ENCODE measurements at places on chromosomes 13 and 19.

- DNase-seq: no peak
These were observed 1351.8 kb upstream of the PCDH20 start for GRCh38 chr13:62767473-62767872.

- no peak for DNase-seq
These were observed 430.0 kb downstream of the DIAPH3 start for GRCh38 chr13:59733744-59734143.

- DNase-seq: no peak
These were observed 3.4 kb downstream of the MBNL2 start for GRCh38 chr13:97225533-97225932.

GRCh38 chr19:49820125-49820524, 2.0 kb downstream of the MED25 start:
- DNase-seq: no peak

- no peak for DNase-seq
These were observed 21.1 kb downstream of the ZNF582 start for GRCh38 chr19:56372281-56372680.

DNA sequence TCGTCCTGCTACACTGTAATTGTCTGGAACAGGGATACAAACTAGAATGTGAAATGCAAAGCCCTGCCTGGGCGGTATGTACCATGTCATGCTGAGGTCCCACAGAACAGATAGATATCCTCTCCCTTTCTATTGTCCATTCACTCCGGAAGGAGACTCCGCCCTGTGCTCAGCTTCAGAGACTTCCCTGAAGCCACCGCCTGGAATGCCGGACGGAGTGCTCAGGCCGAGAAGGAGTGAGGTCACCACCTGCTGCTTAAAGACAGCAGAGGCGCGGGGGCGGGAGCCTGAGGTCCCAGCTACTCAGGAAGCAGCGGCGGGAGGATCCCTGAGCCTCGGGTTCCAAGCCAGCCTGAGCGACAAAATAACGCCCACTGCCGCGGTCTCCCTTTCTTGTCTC, 890 bp upstream of the ZNF611 start:
- no peak for DNase-seq

- DNase-seq: no peak
These were observed 23.8 kb upstream of the KLF12 start for GRCh38 chr13:74158028-74158427.

DNA sequence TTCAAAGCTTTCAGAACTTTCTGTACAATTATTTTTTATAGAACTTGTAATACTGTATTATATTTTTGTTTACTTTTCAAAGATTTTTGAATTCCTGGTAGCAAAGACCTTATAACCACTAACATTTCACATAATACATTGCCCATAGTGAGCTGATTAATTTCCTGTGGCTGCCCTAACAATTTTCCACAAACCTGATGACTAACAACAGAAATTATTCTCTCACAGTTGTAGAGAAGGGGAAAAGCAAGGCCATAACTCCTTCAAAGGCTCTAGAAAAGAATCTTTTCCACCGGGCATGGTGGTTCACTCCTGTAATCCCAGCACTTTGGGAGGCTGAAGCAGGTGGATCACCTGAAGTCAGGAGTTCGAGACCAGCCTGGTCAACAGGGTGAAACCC, 19.1 kb downstream of the KLF12 start:
- DNase-seq: no peak

DNA sequence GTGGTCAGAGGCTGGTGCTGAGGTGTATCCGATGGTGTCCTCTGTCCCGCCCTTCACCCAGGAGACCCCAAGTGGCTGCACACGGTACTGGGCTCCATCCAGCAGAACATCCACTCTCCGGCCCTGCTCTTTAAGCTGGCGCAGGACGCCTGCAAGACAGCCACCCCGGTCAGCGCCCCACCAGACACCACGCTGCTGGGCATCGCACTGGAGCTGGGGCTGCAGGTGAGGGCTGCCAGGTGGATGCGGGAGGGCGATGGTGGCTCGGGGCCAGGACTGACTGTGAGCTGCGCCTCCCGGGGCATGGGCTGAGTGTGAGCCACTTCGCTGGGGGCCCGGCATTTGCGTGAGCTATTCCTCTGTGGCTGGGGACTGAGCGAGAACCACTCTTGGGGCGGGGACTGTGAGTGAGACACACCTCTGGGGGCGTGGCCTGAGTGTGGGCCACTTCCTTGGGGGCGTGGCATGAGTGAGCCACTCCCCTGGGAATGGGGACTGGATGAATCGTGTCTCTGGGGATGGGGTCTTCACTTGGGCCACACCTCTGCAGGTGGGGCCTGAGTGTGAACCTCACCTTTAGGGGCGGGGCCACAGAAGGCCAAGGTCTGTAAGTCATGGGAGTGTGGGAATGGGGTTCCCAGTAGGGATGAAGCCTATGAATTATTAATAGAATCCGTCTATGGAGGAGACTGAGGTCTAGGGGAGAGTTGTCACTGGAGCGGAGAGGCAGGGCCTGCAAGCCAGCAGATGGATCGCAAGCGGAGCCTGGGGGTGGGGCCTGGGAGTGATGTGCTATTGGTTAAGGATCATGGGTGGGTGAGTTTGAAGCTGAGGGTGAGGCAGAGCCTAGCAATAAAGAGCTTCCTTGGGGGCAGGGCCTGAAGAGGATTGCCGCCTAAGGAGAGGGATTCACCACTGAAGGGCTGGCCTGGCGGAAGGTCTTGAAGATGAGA, 30.5 kb downstream of the ZSWIM4 start:
- peak; percentile 83 for DNase-seq

DNA sequence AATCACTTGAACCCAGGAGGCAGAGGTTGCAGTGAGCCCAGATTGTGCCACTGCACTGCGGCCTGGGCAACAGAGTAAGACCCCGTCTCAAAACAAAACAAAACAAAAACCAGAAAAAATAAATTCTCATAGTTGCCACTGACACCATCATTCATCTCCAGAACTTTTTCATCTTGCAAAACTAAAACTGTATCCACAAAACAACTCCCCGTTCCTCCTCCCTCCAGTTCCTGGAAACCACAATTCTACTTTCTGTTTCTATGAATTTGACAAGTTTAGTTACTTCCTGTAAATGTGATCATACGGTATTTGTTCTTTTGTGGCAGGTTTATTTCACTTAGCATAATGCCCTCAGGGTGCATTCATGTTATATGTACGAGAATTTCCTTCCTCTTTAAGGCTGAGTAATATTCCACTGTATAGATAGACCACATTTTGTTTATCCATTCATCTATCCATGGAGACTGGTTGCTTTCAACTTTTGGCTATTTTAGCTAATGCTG, 13.2 kb upstream of the ADGRE5 start:
- DNase-seq: no peak

DNA sequence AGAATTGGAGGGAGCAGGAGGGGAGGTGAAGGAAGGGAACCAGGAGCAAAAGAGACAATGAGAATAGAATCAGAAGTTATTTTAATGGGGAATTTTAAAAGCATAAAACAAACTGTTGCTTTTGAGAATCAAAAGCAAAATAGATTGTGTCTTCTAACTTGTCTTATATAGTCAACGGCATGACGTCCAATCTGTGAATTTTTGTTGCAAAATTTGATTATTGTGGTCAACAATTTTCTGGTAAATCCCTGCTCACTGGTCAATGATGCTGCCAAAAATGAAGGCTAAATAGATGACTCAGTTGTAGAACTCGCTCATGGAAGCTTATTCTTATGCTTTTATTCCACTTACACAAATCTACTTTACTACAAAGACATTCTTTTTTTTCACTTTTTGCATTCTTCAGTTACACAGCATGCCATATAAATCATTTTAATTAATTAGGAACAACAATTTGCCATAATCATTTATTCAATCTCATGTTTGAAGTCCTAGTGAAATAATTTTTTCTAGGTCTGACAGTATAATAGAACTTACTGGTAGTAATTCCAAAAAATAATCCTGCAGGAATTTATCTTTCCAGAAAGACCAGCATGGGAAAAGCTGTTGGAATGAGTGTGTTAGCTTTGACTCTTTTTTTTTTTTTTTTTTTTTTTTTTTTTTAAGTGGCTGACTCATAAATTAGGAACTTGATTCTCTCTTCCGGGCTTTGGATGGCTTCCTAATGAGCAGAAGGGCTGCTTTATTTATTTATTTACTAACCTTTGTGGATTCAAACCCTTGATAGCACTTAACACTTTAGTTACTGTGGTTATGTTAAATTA, 256.9 kb downstream of the SPRY2 start:
- DNase-seq: peak; percentile 39

- DNase-seq: no peak
These were observed 25.5 kb downstream of the DCLK1 start for GRCh38 chr13:36105726-36106125.

- no peak for DNase-seq
These were observed 406.2 kb downstream of the LIG4 start for GRCh38 chr13:107809125-107809524.

GRCh38 chr19:46773018-46773399, 15.4 kb downstream of the SLC1A5 start:
- DNase-seq: no peak

DNA sequence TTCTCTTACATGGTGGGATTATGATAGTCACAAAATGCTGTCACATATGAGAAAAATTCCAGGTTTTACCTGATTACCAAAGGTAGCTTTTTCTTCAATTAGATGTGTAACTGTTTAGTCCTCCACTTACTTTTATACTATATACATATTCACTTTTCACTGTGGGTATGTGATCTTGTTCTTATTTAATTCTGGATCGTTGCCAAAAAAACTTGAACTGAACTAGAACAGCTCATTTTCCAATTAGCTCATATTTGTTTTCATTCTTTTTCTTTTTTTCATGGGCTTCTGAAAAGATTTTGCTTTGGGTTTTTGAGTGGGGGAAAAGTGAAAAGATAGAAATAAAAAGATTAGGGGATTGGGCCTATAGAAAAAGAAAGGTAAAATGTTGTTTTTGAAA, 291.9 kb downstream of the NDFIP2 start:
- DNase-seq: no peak

- DNase-seq: no peak
These were observed 42.9 kb upstream of the RAP2A start for GRCh38 chr13:97390941-97391600.

DNA sequence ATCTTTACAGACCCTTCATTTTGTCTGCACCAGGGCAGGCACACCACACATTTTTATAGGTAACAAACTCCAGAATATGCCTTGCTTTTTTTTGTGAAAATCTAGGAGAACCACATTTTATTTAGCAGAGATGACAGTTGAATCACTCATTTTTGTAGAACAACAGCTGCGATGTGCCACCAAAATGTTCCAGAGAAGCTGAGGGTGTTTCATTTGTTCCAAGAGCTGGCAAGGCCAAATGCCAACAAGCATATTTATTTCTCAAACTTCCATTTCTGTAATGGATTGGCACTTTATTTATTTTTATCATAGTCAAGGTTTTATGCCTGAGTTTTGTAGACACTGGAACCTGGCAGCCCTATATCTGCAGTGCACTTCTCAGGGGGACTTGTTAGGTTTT, 10.4 kb downstream of the OLFM4 start:
- DNase-seq: no peak

DNA sequence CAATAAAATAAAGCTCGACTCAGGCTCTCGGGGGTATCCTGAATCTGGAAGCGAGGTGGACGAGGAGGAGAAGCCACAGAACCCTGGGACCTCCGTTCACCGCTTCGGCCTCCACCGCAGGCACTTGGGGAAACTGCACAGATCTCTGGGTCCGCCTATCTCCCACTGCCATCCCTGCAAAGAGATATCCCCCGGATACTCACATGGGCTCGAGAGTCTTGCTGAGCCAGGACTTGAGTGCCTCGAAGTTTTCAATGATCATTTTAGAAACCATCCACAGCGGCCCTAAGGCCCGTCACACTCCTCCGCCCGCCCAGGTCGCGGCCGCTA, 589 bp downstream of the RBM26 start:
- no peak for DNase-seq

- no peak for DNase-seq
These were observed 469 bp downstream of the ABHD17A start for GRCh38 chr19:1884719-1885334.

GRCh38 chr13:75699062-75699461, 62.9 kb downstream of the LMO7 start:
- DNase-seq: no peak

DNA sequence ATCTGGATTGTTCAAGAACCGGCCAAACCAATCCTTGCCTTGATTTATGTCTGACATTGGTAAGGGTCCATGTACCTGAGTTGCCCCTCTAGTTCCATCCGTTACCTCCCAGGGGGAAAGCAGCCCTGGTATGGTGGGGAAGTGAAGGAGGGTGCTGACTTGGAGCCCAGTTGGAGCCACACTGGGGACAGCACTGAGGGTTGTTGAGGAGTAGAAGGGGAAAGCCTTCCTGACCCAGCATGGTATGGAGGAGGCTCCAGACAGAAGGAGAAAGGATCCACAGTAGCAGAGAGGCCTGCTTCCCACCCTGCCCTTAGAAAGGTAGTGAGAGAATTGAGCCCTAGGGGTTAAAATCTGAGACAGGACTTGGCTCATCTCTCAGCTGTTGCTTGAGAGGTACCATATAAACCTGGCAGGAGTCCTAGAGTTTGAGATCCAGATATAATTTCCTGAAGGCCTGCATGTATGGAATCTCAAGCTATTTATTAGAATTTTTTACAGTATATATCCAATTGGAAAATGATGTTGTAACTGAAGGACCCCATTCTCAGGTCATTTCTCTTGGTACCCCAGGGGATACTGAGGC, 16.7 kb upstream of the FCGBP start:
- DNase-seq: no peak

DNA sequence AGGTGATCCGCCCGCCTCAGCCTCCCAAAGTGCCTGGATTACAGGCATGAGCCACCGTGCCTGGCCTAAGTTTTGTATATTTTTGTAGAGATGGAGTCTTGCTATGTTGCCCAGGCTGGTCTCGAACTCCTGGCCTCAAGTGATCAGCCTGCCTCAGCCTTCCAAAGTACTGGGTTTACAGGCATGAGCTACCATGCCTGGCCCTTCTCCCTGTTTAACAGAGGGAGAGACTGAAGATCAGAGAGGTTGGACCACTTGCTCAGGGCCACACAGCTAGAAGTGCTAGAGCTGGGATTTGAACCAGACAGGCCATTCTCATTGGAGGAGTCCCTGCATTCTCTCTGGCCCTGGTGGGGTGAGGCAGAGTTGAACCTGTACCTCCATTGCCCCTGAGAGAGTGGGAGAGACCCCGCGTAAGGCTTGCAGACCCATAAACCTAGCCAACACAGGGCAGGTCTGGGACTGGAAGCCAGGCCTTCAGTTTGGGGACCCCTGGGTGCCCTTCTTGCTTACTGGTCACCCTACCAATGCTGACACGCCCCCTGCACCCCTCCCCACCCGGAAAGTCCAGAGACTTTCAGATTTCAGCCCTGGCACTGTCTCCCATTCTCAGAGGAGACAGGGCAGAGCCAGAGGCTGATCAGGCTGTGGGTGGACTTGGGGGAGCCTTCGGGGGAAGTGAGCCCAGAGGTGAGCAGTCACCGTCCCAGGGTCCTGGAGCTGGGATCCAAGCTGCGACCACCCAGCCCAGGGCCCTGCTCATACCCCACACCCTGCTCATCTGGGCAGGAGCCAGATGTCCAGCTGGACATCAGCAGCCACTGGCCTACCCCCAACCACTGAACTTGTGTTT, 13.3 kb downstream of the TTYH1 start:
- DNase-seq: no peak

GRCh38 chr19:38252941-38253691, 3.1 kb downstream of the PPP1R14A start:
- no peak for DNase-seq
